ENCODE measurements at places on chromosomes 6 and 20.

- DNase-seq, result no peak
Measured at GRCh38 chr20:49444553-49444990, 37.9 kb downstream of the KCNB1 start.

- peak; percentile 3 for DNase-seq
Measured at GRCh38 chr6:55980627-55981211, 105.3 kb upstream of the BMP5 start.

DNA sequence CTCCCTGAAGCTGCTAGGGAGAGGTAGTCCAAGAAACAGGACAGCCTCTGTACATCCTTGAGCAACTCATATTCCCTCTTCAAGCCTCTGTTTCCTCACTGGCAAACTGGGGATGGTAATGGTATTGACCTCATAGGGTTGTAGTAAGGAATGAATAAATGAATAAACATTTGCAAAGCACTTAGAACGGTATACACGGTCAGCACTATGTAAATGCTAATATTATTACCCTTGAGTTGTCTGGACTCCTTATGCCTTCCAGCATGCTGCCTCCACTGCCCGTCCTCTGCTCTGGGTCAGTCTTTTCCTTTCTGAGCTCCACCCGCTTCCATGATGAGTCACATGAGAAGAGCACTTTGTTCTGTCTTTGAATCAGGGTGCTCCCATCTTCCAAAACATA, 50.6 kb downstream of the KHDC1L start:
- no peak for DNase-seq

- no peak for DNase-seq
Measured at GRCh38 chr6:81235512-81235911, 517.0 kb downstream of the TENT5A start.

DNA sequence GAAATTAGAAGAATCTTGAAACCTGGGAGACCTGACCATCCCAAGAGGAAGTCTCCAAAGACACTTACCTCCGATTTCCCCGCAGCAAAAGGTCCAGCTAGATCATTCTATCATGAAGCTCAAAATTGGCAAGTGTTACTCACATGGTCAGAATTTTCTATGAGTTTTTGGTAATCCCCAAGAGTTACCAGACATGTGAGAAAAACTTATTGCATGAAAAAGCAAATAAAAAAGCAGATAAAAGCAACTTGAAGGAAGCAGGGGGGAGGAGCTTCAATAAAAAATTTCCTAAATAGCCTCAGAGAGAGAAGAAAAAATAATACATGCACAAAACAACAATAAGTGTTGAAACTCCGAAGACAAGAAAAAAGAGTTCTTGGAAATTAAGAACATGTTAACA, 27.3 kb downstream of the VNN1 start:
- no peak for DNase-seq

GRCh38 chr20:63553933-63554290, at the start of gene FNDC11:
FNDC11 (plus strand) TSS chr20:63554159; CDS start chr20:63555664, 1,505 bp downstream.
- DNase-seq, result no peak

DNA sequence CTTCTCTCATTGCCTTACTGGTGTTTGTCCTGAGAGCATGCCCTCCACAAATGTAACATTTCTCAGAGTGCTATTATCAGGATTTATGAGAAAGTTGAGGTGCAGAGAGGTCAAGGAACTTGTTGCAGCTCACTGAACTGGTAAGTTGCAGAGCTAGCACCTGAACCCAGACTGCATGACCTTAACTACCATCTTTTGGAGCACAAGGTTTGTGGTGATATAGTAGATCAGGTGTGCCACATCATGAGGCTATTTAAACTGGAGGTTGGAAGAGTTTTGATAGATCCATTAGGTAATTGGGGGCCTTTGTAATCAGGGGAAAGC, 112.0 kb upstream of the CITED2 start:
- no peak for DNase-seq

GRCh38 chr6:15682965-15683822, 20.4 kb upstream of the DTNBP1 start:
- DNase-seq, result no peak

DNA sequence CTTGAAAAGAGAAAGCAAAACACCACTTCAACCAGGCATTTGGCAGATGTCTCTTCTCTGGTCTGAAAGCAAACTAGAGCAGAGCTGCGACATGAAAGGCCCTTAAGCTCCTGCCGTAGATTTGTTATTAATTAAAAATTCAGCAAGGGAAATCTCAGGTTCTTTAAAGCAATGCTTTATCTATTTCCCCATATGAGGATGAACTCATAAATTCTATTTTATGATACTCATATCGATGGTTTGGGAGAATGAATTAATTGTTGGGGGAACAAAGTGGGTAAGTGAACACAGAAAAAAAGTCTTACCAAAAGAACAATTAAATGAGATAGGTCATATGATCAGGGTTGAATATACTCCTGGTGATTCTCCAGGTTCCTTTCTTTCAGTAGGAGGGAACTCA, 464.7 kb upstream of the SLC35B3 start:
- no peak for DNase-seq

GRCh38 chr6:168122521-168122920, 43.5 kb upstream of the FRMD1 start:
- DNase-seq, result no peak

DNA sequence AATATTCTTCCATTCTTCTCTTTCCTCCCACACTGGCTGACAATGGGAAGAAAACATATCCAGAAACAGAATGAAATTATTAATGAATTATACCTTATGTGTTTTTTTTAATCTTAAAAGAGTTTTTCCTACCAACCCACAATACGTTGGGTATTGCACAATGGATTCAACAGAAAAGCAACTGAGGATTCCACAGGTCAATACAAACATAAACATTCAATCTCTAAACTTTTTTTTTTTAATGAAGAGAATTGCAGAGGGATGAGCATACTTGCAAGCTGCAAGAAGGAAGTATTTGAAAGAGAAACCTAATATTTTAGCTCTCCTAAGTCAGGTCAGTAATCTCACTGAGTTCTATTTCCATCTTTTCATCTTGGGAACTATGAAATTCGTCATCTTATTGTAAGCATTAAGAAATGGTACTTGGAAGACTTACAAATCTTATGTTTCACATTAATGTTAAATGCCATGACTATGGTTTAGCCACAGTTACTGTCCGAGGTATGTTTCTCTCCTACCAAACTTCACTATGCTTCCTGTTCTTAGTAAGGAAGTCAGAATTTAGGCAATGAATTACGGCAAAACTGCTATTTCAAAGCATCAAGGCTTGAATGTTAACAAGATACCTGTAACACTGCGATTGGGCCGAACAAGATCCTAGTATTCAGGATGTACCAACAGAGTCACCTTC, 100.8 kb downstream of the HIVEP2 start:
- DNase-seq, result no peak

DNA sequence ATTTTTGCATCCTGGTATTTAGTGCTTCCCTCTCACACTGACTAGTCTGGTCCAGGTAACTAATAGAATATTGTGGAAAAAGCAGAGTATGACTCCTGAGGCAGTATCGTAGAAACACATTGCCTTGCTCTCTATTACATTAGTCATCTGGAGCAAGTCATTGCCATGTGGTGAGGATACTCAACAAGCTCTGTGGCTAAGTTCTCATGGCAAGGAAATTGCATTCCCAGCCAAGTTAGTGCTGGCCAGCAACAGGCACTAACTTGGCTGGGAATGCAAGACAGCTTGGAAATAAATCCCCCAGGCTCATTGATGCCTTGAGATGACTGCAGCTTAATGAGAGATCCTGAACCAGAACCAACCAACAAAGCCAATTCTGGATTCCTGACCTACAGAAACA, 39.7 kb upstream of the HTR1B start:
- DNase-seq, result no peak

GRCh38 chr6:43778131-43778855, 8.3 kb downstream of the VEGFA start:
- DNase-seq, result no peak

DNA sequence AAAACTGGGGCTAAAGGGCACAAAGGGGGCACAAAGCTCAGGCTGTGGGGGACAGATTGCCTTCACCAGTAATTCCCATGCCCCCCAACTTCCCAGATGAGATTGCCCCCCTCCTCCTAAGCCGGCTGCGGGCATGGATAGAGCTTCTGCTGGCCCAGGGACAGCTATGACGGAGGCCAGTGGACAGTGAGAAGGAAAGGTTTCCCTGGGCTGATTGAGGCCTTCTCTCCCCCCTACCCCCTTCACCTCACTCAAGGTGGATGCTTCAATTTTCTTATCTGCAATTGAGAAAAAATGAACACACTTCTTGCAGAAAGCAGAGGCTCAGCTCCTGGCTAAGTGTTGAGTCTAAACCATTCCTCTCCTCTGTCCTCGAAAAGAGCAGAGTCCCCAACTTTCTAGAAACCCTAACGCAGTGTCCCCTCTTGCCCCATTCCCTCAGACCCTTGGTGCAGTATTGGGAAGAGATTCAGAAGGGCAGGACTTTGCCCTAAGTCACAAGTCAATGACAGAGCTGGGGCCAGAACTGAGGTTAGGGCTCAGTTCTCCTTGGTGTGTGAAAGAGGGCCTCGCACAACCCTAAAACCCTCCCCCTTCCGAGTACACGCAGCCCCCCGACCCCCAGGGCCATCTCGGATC, 808 bp downstream of the SDC4 start:
- DNase-seq, result no peak

DNA sequence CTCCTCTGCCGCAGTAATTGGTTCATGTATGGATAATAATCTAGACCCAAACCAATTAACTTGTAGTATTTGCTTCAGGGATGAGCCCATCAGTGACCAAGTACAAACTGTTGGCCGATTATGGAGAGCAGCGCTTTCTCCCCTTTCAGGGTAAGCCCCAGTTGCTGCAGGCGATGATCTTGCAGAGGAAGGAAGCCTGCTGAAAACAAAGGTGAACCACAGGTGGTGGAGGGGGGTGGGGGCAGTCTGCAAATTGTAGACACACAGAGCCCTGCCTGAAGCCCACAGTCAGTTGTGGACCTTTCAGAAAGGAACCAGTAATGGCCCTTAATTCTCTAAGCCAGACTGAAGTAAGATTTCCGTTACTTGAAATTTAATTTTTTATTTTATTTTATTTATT, 167.9 kb upstream of the JARID2 start:
- DNase-seq, result no peak

- DNase-seq, result no peak
Measured at GRCh38 chr6:8057793-8058192, 6.4 kb downstream of the BLOC1S5 start.

DNA sequence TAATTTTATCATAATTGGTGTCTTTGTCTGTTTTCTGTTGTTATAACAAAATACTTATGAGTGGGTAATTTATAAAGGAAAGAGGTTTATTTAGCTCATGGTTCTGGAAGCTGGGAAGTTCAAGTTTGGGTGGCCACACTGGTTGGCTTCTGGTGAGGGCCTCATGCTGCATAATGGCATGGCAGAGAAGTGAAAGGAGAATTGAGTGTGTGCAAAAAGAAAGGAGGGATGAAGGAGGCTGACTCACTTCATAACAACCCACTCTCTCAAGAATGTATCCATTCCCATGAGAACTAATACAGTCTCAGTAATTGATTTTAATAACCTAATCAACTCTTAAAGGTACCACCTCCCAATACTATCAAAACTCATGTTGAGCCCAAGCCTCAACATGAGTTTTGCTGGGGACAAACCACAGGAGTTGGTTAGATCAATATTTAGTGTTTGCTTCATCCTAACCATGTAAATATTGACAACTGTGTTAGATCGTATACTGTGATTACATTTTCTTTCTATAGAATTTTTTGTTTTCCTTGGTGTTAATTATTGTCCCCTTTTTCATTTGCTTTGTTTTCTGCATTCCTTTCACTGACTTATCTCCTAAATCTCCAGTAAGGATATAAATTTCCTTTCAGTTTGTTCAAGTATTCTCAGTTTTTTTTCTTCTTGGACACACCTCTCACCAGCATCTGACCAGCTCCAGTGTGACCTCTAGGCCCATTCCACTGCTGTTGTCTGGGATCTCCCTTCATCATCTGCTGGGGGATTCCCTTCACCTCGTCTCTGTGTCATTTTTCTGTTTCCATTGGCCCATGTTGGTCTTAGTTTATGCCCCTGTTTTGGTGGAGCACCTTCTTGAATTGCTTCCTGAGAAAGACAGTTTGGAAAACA, 54.8 kb upstream of the SCGN start:
- DNase-seq, result no peak

DNA sequence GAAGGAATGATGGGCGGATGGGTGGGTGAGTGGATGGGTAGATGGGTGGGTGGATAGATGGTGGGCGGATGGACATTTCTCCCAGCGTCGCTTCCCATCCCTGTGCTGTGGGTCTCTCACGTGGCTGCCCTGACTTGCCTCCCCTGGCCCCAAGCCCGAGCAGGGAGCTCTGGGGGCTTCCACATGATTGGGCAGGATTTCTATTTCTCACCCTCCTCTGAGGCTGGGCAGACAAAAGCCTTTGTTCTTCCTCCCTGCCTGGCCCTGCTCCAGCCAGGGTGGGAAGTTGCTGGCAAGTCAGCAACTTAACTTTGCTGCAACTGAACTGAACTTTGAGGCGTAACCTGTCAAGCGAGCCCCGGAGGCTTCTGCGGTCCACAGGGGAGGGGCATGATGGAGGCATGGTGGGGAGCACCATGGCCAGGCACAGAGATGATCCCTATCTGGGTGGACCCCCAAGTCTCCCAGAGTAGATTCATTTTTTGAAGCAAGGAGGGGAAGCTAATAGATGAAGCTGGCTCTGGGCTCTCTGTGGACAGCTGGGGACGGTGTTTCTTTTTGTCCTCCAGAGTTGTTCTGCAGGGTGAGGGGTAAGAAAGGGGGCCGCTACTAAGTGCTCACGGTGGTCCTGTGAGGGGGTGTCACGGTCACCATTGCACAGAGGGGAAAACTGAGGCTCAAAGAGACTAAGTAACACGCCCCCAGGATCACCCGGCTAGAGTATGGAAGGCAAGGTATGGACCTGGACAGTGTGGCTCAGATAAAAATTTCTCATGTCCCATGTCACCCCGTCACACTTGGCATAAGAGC, 140.1 kb downstream of the CEBPB start:
- no peak for DNase-seq

- DNase-seq, result no peak
Measured at GRCh38 chr20:45701104-45701503, 734 bp upstream of the WFDC13 start.

GRCh38 chr6:168286116-168286515, 33.5 kb downstream of the DACT2 start:
- no peak for DNase-seq

- DNase-seq, result no peak
Measured at GRCh38 chr6:2684103-2684749, 66.5 kb downstream of the MYLK4 start.

DNA sequence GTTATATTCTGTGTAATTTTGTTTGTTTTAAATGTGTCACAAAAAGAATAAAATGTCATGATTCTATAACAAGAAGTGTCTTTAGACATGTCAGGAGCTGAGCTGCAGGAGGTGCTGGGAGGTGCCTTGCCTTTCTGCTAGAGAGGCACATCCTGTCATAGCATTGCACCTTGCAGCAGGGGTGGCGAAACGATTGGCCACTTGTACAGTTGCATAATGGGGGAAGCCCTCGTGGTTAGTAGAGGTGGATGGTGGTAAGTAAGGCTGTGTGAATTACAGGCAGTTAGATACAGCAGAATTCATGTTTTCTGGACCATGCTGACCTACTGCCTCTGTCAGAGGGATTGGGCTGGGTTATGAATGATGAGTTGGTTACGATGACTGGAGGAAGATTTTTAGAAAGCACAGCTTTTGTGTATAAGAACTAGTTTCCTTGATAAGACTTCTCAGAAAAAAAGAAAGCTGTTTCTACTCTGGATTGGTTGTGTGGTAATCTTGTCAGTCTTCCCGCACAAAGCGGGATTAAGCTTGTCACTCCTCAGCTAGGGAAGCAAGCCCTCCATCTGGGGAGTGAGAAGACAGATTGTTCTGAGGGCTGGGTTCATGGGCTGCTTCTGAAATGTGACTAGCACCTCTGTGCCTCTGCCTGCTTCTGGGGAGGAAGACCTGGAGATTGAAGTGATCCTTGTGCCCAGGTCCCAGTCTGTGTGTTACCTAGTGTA, 74.9 kb downstream of the FOXO3 start:
- DNase-seq, result no peak

GRCh38 chr6:159646733-159647132, 46.3 kb downstream of the SOD2 start:
- DNase-seq, result no peak
